Myometrial cell (primary cell): ENCODE measurements at places on chromosomes 1 and 21. TPM values are rescaled to one million over a fixed set of nuclear protein-coding genes. Genes with fewer than 3 reads are reported as not detected.

Gene RGS1
- total RNA-seq: not detected in 2 replicates

Gene RAB7B
- 6.2 and 6.3 TPM in 2 replicates for total RNA-seq

Gene OPRD1
- not detected in 2 replicates for total RNA-seq

Gene EDEM3
- 25.9 and 31.7 TPM in 2 replicates for total RNA-seq
